ENCODE measurements at places on chromosomes 13 and 19. TPM values are rescaled to one million over a fixed set of nuclear protein-coding genes. Genes with fewer than 3 reads are reported as not detected.

DNA sequence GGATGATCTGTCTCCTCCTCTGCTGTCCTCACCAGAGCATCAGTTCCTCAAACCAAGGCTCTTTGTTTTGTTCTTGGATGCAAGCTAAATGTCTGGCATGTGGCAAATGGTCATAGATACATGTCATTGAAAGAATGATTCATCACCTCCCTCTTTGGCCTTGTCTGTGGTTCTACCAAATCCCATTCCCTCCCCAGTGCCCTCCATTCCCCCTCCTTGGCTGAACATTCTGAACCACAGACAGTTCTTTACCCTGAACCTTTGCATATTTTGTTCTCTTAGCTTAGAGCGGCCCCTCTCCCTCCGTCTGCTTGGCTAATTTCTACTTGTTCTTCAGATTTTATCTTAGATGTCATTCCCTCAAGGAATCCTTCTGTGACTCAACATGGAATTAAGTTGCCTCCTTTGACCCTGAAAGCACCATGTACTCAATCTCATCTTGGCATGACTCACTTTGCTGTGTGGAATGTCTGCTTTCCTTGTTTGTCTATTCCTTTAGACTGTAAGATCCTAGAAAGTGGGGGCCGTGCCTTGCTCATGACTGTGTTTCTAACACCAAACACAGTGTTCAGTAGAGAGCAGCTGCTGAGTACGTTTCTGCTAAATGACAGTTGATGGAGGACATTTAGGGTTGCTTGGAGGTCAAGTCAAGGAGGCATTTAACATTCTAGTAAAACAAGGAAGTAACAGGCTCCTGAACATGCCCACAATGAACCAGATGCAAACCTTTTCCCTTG is 8.1 kb downstream of the ALOX5AP start:
- no peak for DNase-seq

Gene TTC9B
- 1.7 TPM for total RNA-seq

Gene COG6
- 26.3 TPM for total RNA-seq

- no peak for DNase-seq
Observed at GRCh38 chr13:79245937-79246577, 160.0 kb downstream of the RBM26 start.

- DNase-seq = no peak
Observed at GRCh38 chr13:83919775-83920174, 37.5 kb upstream of the SLITRK1 start.

Gene POU2F2
- total RNA-seq = 2.5 TPM

Gene DPF1
- 35.5 TPM for total RNA-seq

Gene ZNF573
- total RNA-seq = 16.7 TPM

Gene ZIM2
- not detected for total RNA-seq

GRCh38 chr13:45966715-45967114 is 85.8 kb downstream of the ZC3H13 start:
- DNase-seq = no peak

Gene MUC16
- total RNA-seq = not detected

Gene CD33
- total RNA-seq = not detected

Gene FCAR
- total RNA-seq = not detected

Gene TEX26
- not detected for total RNA-seq

- no peak for DNase-seq
Observed at GRCh38 chr13:45143346-45143751, 23.0 kb downstream of the GTF2F2 start.

Gene GJA3
- total RNA-seq = not detected

GRCh38 chr13:110799246-110800236 is 86.0 kb downstream of the ING1 start:
- no peak for DNase-seq

DNA sequence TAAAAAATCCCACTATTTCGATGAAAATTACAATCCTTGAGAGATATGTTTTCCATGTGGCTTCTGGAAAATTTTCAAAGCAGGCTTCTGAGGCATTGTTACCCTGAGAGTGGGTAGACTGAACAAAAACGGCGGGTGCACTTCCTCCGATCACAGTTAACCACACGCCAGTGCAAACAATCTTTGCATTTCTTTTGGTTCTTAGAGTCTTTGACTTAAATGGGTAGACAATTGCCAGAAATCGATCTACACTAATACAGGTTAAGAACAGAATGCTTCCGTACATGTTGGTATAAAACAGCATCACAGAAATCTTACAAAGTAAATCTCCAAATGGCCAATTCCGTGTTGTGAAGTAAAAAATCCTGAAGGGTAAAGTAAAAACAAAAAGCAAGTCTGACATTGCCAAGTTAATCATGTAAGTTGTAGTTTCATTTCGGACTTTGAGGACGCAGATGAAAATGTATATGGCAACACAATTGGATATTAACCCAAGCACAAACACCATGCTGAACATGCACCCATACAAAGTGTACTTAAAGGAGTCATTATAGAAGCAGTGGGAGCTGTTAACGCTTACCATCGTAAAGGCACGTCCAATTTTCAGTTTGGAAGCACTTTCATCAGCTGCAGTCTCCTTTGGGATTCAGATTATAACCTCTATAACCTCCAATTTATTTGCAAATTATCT is 927 bp downstream of the LPAR6 start:
- no peak for DNase-seq

Gene ANGPTL8
- total RNA-seq = not detected

GRCh38 chr13:97057176-97057575 is 62.9 kb upstream of the OXGR1 start:
- no peak for DNase-seq

Gene GPC5
- 0.84 TPM for total RNA-seq

DNA sequence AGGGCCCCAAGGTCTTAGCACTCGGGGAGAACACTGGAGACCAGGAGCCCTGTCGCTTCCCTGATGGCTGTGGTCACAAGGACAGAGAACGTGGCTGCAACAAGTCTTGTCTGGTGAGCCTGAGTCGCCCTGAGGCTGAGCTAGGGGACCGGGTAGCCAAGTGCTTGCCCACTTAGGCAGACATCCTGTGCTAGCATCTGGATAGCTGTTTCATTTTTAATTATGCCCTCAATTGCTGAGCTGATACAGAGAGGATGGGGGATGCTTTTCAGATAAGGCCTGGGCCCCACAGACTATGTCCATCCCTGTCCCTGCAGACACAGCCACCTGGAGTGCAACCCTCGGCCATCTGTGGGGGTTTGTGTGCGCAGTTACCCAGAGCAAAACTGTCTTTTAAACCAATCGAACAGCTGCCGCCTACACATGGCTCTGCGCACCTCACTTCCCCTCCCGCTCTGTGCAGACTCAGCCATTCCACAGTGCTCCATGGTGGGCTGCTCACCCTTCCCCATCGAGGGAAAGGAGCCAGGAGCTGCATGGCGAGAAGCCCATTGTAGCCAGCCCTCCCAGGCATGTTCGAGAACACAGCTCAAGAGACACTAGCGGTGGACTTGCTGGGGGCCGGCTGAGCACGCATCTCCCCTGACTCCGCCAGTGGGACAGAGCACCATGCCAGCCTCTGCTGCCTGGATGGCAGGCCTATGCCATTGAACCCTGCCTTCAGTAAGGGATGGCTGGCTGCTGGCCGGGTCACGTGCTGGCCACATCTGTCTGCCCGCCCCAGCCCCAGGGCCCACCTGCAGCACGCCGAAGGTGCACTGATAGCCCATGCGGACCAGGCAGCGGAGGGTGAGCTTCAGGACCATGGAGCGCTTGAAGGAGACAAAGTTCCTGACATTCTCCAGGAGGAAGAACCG is 19.4 kb upstream of the EIF3G start:
- no peak for DNase-seq

- no peak for DNase-seq
Observed at GRCh38 chr19:5926641-5927440, 12.8 kb downstream of the CAPS start.

Gene KCTD12
- total RNA-seq = 7.4 TPM

- DNase-seq = no peak
Observed at GRCh38 chr19:16394681-16395375, 70.2 kb downstream of the KLF2 start.

Gene ZNF274
- total RNA-seq = 26.8 TPM

Gene APOC4
- not detected for total RNA-seq

DNA sequence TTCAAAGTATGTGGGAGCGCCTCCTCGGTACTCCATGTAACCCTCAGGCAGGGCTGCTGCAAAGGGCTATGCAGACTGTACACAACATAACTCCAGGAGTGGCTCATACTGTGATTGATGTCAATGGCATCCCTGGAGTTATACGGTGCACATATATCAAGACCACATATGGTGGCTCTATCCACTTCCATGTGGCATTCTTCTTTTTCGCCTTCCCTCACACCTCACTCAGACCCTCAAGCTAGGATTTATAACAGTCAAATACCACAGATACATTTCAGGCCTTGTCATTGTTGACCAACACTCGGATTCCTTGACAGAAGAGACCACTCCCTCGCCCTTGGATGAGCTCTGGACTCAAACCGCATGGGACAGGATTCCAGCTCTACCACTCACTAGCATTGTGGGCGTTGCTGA is 11.3 kb upstream of the UBL3 start:
- DNase-seq = no peak

DNA sequence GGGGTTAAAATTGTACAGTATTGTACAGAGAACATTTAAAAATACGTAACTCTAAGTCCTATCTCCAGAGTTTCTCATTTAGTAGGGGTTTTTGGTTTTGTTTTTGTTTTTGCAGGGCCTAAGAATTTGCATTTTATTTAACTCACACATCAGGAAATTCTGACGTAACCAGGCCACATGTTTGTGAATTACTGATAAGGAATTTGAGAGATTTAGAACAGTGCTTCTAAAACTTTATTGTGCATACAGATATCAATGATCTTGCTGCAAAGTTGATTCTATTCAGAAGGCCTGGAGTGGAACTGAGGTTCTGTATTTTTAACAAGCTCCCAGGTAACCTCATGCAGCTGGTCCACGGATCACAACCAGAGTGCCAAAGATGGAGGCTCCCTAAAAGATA is 49.3 kb downstream of the LIG4 start:
- DNase-seq = no peak

- no peak for DNase-seq
Observed at GRCh38 chr19:56710437-56710836, 38.9 kb upstream of the ZNF835 start.

Gene RNASEH2A
- total RNA-seq = 74.5 TPM

- DNase-seq = no peak
Observed at GRCh38 chr19:16385296-16385695, 60.7 kb downstream of the KLF2 start.

DNA sequence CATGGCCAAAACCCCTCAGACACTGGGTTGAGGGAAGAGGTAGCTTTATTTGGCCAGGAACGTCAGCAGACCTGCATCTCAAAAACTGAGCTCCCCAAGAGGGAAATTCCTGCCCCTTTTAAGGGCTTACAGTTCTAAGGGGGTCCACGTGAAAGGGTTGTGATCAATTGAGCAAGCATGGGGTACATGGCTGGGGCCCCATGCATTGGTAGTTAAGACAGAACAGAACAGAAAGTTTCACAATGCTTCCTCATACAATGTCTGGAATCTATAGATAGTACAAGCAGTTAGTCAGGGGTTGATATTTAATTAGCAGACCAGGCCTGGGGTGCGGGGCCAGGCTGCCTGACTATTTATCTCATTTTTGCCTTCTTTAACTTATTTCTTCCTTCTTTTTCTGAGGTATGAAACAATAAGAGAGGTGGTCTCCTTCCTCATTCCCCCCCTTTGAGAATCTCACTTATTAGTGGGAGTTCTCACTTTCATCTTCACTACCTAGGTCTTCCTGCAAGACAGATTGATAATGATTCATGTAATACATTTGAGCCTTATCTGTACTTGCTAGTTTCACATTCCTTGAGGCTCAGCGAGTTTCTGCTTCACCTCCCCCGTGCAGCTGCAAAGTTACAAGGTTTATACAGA is 84.8 kb downstream of the SLC25A15 start:
- no peak for DNase-seq

GRCh38 chr13:76132532-76132931 is 496.4 kb downstream of the LMO7 start:
- DNase-seq = no peak

DNA sequence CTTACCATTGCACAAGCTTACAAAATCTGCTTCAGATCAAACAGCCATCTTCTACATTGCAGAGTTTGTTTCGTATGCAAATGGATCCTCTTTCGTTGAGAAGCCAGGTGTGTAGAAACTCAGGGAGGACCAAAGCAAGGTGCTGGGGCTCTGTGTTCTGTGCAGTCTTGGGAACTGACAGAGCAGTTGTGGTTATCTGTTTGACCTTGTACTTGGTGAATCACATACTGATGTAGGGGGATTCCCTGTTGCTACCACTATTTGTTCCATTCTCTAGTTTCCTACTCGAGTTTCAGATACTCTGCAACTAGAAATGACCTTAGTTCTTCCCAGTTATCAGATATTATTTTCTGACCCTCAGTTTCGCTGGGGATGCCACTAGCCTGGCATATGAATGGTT is 95.2 kb upstream of the CLDN10 start:
- no peak for DNase-seq
